Chondrocyte (in vitro differentiated cells): ENCODE measurements at places on chromosomes 1 and 21. TPM values are rescaled to one million over a fixed set of nuclear protein-coding genes. Genes with fewer than 3 reads are reported as not detected.

GRCh38 chr1:53110370-53111072 is 31.9 kb downstream of the SLC1A7 start:
- DNase-seq: no peak

DNA sequence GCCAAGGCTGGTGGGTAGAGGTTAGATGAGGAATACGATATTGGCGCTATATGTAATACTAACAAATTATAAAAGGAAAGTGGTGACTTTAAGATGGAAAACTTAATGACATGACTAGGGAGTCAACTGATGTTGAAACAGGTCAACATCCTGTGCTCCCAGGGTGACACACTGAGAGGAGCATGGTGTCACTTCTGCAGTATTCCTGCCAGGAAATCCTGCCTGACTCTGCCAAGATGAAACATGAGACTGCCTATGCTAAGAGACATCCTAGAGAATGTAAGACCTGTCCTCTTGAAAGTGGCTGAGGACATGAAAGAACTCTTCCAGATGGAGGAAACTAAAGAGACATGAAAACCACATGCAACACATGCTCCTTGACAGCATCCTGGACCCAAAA is 65.0 kb upstream of the KCND3 start:
- DNase-seq: no peak

DNA sequence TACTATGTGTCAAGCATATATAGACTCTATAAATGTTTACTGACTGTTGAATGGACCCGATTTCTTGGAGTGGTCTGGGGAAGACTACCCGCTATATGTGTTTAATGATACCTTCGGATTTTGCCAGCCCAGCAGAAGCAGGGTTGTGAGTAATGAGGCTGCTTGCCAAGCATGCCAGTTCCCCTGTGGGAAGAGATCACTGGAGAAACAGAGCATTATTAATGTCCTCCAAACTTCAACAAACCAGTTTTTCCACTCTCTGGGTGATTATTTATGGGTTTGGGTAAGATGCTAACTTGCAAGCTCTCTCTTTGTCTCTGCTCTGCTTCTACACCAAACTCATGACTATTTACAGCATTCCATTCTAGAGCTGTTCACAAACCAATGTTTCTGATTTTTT is 25.1 kb upstream of the PHGDH start:
- DNase-seq: no peak

Gene IGSF9
- total RNA-seq: not detected in 3 replicates

GRCh38 chr1:32215629-32216480 is 6.3 kb downstream of the TMEM234 start:
- no peak for DNase-seq

DNA sequence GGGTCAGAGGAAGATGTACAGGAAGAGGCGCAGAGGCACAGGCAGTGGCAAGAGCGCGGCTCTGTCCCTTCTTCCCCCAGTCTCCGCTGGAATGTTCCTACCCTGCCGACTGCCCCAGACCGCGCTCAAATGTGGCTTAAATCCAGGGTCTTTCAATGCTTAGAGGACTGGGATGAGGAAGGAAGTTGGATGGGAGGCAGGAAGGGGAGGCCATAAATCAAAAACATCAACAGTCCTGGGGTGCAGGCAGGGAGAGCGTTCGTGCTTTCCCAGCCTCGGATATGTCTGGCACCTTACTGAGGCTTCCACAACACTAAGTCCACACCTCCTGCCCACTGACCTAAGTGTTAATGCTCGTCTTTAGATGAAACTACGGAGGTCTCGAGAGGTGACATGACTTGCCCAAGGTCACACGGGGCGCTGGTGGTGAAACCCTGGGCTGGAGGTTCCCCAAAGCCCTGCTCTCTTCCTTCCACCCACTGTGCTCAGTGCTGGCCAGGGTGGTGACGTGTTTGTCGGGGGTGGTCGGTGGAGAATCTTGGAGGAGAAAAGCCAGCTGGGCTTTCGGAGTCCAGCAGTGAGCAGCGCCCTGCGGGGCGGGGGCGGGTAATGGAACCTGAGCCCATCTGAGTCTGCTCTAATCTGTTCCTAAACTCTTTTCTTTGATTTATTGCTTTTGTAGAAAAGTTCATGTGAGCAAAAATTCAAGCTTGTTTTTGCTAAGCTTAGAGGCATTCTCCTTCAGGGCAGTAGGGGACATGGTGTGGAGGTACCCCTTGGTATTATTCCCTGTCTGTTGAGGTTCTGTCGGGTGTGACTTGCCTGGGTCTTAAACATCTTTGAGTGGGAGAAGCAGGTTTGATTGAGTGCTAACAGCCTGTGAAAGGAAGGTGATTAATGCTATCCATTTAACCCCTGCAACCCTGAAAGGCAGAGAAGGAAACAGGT is 708 bp downstream of the CDA start:
- DNase-seq: no peak

Gene KIF17
- 0.51 to 1.3 TPM (median 0.95 TPM) in 3 replicates for total RNA-seq

DNA sequence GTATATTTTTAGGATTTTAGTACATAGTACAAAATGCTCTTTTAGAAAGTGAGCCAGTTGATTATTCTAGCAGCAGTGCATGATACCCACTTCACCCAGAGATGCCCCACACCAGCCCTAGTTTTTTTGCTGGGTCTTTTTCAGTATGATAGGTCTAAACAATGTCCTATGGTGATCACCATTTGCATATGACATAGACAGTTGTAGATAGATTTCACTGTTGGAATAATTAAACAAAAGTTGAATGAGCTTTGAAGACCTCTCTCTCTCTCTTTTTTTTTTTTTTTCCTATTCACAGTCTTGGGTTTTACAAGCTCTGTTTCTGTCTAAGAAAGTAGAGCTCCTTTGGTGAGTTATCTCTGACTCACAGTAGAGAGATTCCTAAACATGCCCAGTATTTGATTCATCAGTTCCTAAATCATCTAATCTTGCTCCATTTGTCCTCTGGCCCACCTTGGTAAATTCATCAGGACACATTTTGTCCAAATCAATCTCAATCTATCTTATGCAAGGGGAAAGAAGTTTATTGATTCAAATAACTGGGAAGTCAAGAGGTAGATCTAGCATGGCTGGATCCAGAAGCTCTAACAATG is 44.7 kb upstream of the VAV3 start:
- no peak for DNase-seq

GRCh38 chr1:23727362-23727811 is 15.9 kb upstream of the ELOA start:
- DNase-seq: no peak

DNA sequence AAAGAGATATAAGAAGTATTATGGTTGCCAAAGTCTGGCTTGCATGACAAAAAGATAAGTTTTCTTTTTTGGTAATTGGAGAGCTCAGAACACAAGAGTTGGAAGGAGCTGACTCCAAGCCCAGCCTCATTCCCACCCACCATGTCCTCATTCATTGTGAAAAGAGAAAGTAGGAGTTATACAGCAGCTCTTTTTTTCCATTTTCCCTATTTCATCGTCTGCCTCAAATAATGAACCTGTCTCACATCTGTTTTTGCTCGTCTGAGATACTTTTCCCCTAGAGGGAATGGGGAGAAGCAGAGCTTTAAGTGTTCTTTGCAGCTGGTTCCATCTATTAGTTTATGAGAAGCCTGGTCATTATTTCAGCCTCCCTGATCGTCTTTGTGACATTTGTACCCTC is 34.7 kb downstream of the AGT start:
- no peak for DNase-seq
